ENCODE measurements at places on chromosomes 11 and 22. TPM values are rescaled to one million over a fixed set of nuclear protein-coding genes. Genes with fewer than 3 reads are reported as not detected.
A peak's percentile ranks its signal among the peaks of the same experiment; 100 is the strongest.

The SMDT1 gene
- total RNA-seq, result 29.3 TPM

- peak; percentile 60 for DNase-seq
These were observed at the start of gene RFPL2 for GRCh38 chr22:32204856-32205722. Gene RFPL2 (minus strand): TSS chr22:32205073. CDS start chr22:32202451, 2,622 bp downstream.

DNA sequence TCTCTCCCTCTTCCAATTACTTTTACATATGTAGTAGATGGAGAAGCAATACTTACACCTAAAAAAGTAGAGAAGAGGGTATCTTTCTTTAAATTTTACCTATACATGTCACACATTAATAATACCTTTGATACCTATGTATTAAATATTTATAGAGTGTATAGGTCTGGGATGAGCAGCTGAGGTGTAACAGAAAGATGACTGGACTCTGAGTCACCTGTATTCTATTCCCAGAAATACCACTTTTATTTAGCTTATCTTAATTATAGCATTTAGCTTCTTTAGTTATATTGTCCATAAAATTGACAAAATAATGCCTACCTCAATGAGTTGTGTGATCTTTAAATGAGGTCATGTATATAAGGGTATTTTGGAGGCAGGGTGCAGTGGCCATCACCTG lies 30.6 kb upstream of the YAP1 start:
- DNase-seq, result no peak

The UBQLN3 gene
- 0.46 TPM for total RNA-seq

- DNase-seq, result no peak
These were observed 561.0 kb downstream of the SOX6 start for GRCh38 chr11:15795378-15795777.

DNA sequence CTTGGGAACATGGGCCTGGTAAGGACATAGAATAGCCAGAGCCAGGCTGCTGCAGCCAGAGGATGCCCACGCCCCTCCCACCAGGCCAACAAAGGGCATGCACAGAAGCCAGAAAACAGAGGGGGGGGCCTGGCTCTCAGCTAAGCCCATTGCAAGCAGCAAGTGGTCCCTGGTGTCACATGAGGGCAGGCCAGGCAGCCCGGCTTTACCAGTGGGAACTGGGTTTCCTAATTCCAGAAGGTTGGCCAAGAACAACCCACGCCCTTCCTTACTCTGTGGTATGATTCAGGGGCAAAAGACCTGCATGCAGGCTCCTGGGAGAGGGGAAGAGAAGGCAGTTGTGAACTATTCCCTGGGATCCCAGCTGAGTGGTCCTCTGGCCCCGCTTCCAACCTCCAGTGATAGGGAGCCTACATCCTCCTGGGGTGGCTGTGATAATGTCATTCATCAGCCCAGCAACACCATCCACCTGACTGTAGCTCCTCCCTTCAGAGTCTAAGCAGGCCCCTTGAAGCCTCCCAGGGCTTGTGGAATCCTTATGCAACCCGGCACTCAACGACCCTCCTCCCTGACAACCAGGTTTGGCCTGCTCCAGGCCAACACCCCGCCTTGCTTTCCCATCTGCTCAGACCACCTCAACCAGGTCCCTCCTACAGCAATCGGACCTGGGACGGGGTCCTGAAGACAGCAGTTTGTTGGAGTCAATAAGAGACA lies 62.1 kb upstream of the LMO1 start:
- no peak for DNase-seq

The MUC5B gene
- 10.9 TPM for total RNA-seq

The TTC38 gene
- total RNA-seq, result 37.6 TPM

The RFPL2 gene
- total RNA-seq, result 0.49 TPM

- no peak for DNase-seq
These were observed 52.5 kb upstream of the SLC22A12 start for GRCh38 chr11:64538501-64538951.

The TRIM66 gene
- 11.4 TPM for total RNA-seq

The DCDC1 gene
- 4.0 TPM for total RNA-seq

The WT1 gene
- total RNA-seq, result not detected

The LMO2 gene
- 40.5 TPM for total RNA-seq

DNA sequence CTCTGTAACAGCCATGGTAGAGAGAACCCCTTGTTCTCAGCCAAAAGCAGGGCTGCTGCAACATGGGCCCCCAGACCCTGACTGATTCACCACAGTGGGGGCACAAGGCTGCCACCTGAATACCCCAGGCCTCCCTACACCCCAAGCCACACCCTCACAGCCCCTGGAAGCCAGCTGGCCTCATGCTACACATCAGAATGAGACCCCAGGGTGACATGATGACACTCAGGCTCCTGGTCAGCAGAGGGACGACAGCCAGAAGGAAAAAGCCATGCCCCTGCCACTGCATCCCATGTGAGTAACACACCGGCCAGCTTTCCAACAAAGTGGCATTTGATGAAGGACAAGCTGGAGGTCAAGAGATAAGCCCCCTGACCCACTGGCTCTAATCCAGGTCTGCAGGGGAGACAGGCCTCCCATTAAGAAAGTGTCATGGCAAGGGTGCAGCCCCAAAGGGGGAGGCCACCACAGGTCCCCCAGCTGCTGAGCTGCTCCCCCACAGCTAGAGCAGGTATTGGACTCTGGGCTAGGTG lies 2.6 kb downstream of the CDPF1 start:
- no peak for DNase-seq

GRCh38 chr11:57491371-57492061 lies 24.0 kb downstream of the SLC43A1 start:
- peak; percentile 84 for DNase-seq

- DNase-seq, result no peak
These were observed 23.8 kb upstream of the SCN3B start for GRCh38 chr11:123678246-123678645.

GRCh38 chr22:20429254-20430100 lies 8.1 kb downstream of the SCARF2 start:
- peak; percentile 68 for DNase-seq

GRCh38 chr11:83349296-83349695 lies 63.1 kb upstream of the CCDC90B start:
- no peak for DNase-seq

GRCh38 chr11:45806072-45806933 lies 1.4 kb downstream of the SLC35C1 start:
- no peak for DNase-seq

- DNase-seq, result no peak
These were observed 76.0 kb downstream of the HSD17B12 start for GRCh38 chr11:43756575-43756974.

DNA sequence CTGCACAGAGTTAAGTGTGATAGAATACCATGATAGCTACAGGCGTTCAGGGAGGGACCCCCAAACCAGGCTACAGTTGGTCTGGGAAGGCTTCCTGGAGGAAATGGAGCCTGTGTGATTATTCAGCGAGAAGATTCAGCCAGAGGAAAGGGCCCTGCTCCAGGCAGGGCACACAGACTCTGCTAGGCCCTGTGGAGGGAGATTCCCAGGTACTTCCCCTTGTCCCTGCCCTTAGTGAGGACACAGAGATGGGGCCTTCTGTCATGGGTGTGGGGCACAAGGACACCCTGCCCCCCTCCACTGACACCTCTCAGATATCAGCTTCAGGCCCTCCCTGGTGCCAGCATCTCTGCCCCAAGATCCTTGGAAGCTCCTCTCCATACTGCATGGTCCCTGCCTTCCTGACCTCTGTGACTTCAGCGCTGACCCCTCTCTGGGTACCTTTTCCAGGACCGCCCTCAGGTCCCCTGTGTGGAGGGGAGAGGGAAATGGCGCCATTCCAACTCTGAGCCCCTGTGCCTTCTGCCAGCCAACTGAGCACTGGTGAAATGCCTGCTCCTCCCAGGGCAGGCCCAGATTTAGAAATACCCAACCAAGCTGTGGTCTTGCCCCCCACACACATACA lies 12.6 kb upstream of the POU2F3 start:
- DNase-seq, result no peak

The DKK3 gene
- 129 TPM for total RNA-seq

The ART1 gene
- 0.61 TPM for total RNA-seq

DNA sequence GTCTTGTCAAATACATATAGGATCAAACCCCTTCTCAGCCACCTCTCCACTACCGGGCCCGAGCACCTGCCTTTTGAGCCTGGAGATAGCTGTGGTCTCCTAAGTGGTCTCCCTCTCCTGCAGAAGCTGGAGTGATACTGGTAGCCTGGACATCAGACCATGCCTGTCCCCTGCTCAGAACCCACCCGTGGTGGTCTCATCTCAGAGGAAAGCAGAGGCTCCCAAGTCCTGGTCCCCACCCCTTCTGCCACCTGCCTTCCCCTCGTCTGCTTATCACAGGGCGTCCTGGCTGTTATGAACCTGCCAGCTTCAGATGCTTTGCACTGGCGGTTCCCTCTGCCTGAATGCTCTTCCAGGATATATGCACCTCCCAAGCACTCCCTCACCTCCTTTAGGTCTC lies 50.5 kb upstream of the EIF3D start:
- no peak for DNase-seq

The OR10D3 gene
- total RNA-seq, result not detected

GRCh38 chr11:11865449-11865848 lies 23.7 kb downstream of the USP47 start:
- DNase-seq, result no peak

The KCNK4 gene
- total RNA-seq, result 0.55 TPM

DNA sequence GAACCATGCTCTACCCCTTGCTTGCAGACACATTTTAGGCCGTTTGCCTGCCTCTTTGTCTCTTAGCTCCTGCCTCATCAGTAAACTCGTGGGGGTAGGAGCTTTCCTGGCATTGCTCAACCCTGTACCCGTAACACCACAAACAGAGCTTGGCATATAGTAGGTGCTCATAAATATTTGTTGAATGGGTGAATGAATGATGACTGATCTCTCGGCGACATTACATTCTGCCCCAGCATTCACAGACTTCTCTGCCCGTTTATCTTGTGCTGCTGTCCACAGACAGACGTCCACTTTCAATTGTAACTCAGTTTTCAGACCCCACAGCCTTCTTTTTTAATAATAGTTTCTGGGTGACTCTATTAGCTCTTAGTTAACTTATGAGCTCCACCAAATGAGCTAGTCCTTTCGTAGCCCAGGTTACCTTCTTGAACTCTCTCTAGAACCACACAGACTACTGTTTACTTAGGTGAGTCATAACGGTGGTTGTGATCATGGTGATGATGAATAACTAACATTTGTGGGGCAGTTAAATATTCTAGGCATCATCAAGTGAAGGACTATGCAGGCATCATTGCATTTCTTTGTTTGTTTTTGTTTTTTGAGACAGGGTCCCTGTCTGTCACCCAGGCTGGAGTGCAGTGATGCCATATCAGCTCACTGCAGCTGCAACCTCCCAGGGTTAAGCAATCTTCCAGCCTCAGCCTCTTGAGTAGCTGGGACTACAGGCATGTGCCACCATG lies 188.4 kb downstream of the ADAMTS15 start:
- no peak for DNase-seq

- no peak for DNase-seq
These were observed 49.7 kb upstream of the ARFGAP3 start for GRCh38 chr22:42906605-42907348.

GRCh38 chr11:84549217-84549616 lies 1077.9 kb downstream of the DLG2 start:
- no peak for DNase-seq

The UPK3A gene
- total RNA-seq, result not detected

- DNase-seq, result no peak
These were observed 163.0 kb downstream of the KIRREL3 start for GRCh38 chr11:126837581-126837980.

DNA sequence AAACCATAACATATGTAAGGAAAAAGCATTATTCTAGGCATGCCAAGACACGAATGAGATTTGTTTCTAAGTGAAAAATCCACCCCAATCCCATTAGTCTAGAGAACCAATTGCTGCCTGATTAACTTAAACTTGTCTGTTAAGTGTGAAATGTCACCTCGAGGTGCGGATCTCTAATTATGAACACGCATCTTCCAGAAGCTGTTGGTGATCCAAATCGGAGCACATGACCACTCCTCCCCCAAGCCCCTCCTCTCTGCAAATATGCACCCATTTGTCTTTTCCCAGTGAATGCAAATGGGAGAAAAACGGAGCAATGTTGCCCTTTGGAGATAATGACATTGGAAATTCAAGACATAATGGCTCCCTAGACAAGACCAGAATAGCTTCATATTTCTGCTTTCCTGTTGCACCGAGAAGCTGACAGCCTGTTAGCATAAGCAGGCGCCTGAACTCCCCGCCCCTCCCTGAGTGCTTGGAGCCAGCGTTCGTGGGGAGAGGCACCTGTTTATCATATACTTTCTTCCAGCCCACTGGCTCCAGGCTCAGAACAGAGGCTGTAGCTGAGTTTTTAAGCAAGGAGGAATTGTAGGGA lies 6.0 kb upstream of the FXYD6 start:
- no peak for DNase-seq

GRCh38 chr11:8207080-8208000 lies 38.5 kb upstream of the RIC3 start:
- DNase-seq, result no peak

The OR8D4 gene
- total RNA-seq, result not detected

GRCh38 chr11:34904421-34904955 lies 11.7 kb downstream of the APIP start:
- DNase-seq, result no peak

Measured in upper lobe of left lung (tissue), 6 donors.